ENCODE measurements at places on chromosomes 16 and 17. TPM values are rescaled to one million over a fixed set of nuclear protein-coding genes. Genes with fewer than 3 reads are reported as not detected.

DNA sequence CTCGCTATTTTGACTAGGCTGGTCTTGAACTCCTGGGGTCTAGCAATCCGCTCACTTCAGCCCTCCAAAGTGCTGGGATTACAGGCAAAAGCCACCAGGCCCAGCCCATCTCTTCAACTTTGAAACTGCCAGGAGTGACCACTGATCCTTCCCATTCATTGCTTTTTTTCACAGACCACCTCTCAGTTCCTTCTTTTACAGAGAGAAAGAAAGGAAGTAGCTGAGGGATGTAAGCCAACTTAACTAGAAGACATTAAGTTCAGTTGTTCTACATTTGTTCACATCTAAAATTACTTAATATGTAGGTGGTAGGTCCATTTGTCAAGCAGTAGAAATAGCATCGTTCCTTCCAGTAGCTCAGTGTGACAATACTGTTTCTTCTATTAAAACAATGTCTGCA, 219.8 kb downstream of the STX8 start:
- no peak for DNase-seq

GRCh38 chr16:23927796-23928195, 92.0 kb downstream of the PRKCB start:
- DNase-seq: no peak

DNA sequence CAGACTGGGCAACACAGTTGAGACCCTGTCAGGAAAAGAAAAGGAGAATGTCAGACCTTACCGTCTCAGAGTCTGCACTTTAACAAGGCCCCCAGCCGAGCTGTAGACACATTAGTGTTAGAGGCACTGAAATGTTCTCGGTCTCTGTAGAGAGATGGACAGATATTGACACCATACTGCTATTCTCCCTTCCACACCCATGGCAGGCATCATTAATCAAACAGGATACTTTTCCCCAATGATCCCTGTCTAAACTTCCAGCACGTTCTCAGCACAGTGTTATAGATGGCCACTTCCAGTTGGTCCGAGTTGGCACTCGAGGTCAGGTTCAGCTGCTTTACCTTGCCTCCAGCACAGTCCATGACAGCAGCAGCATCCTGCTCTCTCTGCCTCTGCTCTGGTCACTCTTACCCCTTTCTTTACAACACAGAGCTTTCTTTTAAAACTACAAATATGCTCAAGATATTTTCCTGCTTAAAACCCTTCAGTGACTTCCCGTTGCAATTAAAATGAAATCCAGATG, 251.6 kb downstream of the SNX29 start:
- DNase-seq: no peak

- DNase-seq: no peak
Measured at GRCh38 chr17:64426596-64426995, 22.3 kb upstream of the MILR1 start.

DNA sequence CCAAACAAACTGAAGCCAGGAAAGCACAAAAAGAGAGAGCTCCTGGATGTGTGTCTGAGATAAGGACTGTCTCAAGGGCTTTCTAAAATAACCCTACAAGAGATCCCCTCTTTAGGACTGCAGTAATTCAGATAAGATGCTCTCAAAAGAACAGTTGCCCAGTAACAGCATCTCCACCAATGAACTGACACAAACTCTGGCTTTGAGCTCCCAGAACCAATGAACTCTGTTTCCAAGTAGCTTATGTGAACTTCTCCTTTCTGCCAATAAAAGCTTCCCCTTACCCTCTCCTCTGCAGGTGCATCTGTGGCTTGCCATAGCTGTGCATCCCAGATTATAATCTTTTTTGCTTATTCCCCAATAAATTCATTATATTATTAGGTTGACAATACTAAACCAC, 421.5 kb downstream of the SLC39A11 start:
- DNase-seq: no peak

DNA sequence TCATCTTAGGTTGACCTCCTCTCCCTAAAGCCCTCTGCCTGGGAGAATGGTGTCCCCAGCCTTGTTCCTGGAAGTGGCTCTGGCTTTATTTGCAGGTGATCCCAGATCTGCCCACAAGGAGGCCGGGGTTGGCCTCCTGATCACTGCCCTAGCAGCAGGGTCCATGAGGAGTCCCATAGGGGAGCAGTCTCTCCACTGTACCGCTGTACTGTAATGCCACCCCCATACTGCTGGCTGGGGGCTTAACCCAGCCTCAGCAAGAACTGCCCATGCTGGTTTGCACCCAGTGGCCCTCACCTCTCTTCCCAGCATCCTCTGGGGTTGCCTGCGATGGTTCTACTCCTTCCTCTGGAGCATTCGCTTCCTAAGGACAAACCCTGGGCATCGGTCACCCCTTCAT, 39.1 kb downstream of the PSME3IP1 start:
- no peak for DNase-seq

Gene C1QTNF1
- total RNA-seq: 0.21 TPM

DNA sequence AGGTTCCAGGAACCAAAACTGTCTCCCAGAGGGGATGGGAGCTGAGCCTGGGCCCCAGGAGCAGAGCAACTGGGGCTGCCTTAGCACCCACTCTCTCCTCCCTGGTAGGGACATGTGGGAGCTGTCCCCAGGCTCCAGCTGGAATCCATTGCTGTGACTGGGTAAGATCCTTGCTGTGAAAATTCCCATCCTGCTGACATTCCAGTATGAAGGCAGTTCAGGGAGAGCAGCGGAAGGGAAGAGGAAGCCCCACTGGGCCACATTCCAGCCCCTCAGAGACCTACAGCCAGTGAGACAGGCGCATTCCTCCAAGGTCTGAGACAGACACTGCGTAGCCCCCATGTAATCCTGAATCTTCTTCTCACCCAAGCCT, 24.2 kb downstream of the MYO18A start:
- DNase-seq: no peak

DNA sequence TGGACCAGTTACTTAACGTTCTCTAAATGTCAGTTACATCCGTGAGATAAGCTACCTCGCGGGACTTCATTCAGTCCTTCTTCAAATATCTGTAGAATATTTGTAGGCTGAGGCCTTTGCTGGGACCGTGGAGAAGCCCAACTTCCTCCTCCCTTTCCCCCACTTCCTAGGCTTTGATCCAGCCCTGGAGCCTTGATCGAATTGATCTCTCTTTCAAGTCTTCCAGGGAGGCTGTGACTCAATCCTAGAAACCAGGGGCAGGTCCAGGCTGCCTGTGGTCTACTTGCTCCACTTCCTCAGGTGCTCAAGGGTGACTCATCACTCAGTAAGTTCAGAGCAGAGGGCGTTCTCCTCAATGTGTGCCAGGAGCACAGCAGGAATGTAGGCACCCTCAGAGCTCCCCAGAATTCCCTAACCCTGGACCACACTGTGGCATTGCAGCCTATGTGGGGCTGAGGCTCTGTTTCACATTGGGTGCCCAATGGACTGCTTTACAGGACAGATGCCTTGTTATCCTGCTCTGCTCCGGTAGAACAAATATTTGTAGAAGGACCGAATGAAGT, 11.2 kb upstream of the CEP20 start:
- DNase-seq: peak; percentile 65

Gene KRT31
- not detected for total RNA-seq

- no peak for DNase-seq
Measured at GRCh38 chr17:17435323-17435722, 41.5 kb upstream of the MED9 start.

Gene SEPHS2
- 85.9 TPM for total RNA-seq

DNA sequence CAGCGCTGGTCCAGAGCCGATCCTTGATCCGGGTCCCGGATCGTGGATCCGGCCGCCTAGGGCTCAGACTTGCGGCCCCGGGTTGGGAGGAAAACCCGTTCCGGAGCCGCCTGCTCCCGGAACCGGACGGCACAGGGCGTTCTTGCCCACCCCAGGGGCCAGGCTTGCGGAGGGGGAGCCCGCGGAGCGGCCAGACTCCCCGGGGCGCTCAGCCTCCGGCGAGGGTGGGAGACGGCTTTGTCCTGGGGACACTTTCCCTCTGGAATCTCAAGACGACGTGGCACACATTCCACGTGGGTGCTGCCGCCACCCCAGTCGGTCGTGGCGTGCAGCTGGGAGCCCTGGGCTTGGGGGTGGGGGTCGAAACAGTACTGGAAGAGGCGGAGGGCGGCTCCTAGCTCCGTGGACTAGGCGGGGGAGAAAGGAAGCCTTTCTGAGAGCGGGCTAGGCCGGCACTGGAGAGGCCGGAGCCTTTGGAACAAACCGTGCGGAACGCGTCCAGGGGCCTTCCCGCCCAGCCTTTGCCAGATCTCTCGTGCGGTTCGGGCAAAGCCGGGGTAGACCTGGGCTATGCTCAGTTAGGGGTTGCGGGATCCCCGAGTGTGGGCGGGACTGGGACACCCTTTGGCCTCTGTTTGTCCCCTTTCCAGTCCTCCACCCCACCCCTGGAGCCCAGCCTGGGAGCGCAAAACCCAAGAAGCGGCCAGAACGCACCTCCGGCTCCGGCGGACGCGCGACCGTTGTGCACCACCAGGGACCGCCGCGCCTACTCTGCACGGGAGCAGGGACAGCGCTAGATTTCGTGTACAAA, 26.5 kb downstream of the SREBF1 start:
- DNase-seq: no peak

Gene PARN
- 39.4 TPM for total RNA-seq

Gene CTRB1
- 4.4 TPM for total RNA-seq

DNA sequence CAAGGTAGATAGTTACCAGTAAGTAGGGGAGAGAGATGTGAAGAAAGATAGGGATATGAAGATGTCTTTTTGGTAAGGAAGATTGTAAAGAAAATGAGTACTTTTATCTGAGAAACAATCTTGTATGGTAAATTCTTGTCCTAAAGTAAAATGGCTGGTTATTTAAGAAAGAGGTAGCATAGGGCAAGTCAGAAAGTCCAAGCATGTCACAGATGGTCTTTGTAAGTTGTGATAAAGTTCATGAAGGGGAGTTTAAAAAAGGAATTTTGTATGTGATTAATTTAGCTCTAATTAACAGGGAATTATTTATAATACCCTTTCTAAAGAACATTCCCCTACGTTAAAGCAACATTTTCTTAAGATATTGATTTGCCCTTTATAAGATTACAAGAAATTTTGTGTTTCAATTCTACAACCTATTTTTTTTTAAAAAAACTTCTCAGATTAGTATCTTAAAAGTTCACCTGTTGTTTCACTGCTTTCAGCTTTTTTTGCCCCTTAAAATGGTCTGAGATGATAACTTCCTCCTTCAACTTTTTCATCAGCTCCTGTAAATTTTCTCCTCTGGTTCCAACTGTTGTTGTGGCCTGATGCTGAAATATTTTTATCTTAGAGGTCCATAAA, 16.2 kb upstream of the CPHXL start:
- DNase-seq: no peak

Gene ZSCAN32
- total RNA-seq: 13.8 TPM

DNA sequence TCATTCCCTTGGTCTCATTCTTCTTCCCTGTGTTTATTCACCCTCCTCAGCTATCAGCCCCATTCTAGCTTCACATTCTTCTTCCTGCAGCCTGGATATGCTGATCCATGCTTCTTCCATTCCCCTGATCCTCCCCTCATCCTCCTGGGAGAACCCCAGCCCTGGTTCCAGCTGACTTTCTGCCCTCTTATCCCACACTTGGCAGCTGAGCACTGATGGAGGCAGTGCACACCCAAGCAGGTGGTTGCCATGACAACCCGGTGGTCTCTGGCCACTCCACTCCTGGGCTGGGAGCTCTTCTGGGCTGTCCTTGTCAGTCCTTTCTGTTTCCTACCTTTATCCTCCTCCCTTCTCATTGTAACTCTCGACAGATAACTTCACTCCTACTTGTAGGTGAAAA, 16.7 kb upstream of the TUBG2 start:
- DNase-seq: no peak

DNA sequence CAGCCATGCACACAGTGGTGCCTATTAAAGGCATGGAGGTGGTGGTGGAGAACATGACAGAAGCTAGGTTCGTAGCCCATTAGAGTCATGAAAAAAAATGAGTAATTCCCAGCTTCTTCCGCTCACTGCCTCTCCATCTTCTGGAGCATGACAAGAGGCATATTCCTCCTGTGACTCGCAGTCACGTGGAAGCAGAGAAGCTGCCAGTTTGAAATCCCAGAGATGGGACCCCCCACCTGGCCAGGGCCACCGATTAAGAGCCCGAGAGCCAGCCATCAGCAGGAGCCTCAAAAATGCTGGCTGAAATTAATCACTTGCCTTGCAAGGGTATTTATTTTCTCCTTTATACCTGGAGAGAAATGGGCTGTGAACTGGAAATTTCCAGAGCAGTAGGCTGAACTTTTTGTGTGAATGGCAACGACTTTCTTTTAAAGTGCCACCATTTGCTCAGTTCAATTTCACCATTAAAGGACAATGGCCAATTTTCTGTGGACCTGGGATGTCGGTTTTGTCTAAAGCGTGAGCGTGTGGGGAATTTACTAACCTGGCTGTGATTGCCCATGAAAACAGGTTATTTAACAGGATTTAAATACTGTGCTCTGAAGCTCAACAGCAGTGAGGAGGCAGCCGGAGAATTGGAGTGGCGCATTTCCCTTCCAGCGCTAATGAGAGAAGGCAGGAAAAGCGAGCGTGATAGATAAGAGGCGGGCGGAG, 189.7 kb upstream of the SDK2 start:
- DNase-seq: no peak

- no peak for DNase-seq
Measured at GRCh38 chr17:44241106-44241624, 21.7 kb upstream of the UBTF start.

Gene AGRP
- total RNA-seq: not detected

GRCh38 chr17:10295728-10296343, 77.0 kb downstream of the MYH13 start:
- DNase-seq: peak; percentile 21
